ENCODE measurements at places on chromosomes 12 and 14.

DNA sequence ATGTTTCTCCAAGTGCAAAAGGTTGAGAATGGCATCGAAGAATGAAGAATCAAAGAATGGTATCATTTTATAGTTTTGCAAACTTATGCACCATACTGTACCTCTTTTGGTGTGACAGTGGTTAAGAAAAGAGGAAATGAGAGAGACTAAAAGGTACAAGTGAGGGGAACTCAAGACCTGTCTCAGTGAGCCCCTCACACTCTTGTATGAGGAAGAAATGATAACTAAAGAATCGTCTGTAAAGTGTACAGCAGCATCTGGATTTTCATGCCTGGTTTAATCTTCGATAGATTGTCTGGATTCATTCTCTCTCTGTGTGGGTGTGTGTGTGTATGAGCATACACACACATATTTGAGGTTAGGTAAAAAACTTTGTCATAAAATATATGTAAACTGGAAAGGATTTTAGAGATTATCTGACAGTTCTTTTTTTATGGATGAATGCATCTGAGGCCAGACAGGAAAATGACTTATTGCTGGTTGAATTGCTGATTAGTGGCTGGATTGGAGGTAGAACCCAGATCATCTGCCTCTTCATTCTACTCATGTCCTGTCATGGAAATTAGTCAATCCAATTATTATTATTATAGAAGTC is 16.0 kb upstream of the SLC38A2 start:
- no peak for DNase-seq

- no peak for DNase-seq
Measured at GRCh38 chr12:6548556-6548955, 7.3 kb downstream of the IFFO1 start.

- no peak for DNase-seq
Measured at GRCh38 chr12:22729957-22730443, 105.0 kb downstream of the ETNK1 start.

DNA sequence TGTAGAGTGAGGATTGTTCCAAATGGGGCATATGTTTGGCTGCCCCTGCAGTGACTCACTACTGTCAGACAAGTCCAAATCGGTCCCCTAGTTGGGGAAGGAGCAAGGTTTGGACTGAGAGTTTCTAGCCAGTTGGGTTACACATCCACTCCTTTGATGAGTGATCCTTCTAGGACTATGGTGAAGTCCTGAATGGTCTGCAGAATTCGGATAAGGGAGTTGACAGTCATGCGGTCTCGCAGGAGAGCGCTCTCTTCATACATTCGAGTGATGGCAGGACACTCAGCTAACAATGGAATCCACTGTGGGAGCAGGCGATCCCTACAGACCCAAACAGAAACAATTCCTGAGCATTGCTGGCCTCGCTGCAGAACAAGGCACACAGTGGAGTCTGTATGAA is 61.5 kb upstream of the SINHCAF start:
- DNase-seq, result no peak

GRCh38 chr12:91870872-91871707 is 274.6 kb downstream of the BTG1 start:
- DNase-seq, result no peak

- no peak for DNase-seq
Measured at GRCh38 chr14:33529787-33530757, 420.8 kb downstream of the EGLN3 start.

GRCh38 chr12:109462868-109463692 is 14.0 kb downstream of the KCTD10 start:
- no peak for DNase-seq
